ENCODE measurements at places on chromosomes 2 and 18.

GRCh38 chr2:222256250-222256649, 42.5 kb downstream of the PAX3 start:
- DNase-seq, result no peak

- no peak for DNase-seq
These were observed 386.7 kb downstream of the TGIF1 start for GRCh38 chr18:3836483-3837335.

DNA sequence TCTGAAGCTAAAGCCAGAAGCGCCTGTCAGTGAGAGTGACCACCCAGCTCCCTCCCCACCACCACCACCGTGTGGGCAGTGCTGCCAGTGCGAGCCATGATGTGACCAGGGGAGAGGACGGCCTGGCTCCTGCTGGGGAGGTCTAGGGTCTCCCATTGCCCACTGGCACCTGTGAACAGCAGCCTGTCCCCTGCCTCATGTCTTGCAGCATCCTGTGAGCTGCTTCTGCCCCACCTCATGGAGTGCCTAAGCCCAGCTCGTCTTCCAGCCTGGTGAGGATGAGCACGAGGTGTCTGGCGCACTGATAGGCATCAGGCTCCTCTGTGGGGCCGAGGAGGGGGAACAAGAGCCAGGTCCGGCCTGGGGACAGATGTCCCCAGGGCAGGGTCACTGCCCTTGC, 61.4 kb downstream of the FAM168B start:
- no peak for DNase-seq

- DNase-seq, result peak; percentile 38
These were observed 63.3 kb downstream of the BOD1L2 start for GRCh38 chr18:57210107-57210715.

DNA sequence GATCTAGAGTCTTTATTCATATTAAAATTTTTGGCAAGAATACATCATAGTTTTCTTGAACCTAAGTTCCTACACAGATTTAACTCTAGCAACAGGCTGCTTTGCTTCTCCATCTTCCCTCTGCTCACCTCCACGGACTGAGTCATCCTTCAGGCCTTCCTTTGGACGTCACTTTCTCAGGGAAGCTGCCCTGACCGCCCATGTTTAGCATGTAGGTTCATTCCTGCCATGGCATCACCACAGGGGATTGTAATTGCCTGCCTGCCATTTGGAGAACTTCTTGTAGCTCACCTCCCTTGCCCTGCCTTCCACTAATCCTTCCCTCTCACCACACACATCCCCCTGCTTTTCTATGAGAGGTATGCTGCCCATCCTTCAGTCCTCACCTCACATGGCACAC, 43.9 kb upstream of the B3GNT2 start:
- DNase-seq, result no peak

- peak; percentile 57 for DNase-seq
These were observed 92.9 kb downstream of the MREG start for GRCh38 chr2:215920244-215921100.

- DNase-seq, result no peak
These were observed 398.7 kb downstream of the DSEL start for GRCh38 chr18:67117804-67118203.

DNA sequence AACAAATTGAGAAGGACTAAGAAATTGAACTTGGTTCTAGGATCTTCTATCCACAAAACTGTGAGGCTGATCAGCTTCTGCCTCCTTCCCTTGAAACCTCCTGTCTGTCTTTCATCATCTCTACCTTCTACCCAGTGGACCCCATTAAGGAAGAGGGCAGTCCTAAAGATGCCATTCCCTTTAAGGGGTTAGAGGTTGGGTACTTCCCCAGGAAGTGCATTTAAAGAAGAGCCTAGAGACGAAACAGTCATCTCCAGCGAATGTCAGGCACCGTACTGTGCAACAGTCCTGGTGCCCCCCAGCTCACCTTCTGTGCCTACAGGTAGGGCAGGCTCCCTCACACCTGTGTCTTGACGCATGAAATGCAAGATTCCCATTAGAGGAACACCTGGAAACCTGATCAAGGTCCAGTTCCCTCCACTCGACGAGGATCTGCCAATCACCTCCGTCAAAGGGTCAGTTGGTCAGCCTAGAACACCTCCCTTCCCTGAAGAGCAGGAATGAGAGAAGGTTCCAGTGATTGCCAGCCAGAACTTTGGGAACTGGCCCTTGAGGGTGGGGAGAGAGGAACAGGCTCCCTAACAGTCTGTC, 20.9 kb downstream of the LOXHD1 start:
- no peak for DNase-seq

DNA sequence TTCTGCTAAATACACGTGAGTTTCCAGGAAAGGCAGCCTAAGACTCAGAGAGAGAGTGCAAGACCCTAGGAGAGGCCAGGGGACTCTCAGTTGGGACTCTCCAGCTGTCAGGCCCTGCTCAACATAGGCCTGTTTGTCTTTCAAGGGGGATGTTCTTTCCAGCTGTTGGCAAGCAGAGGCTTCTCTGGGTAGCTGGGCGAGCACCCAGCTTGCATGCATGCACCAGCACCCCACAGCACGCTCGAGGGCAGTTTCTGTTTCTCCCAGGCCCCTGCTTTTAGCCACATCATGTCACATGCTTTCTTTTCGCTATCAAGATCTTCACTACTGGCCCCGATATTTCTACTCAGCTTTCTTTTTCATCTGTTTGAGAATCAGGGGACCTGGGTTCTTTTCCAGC, 479.3 kb upstream of the HS6ST1 start:
- DNase-seq, result no peak

- DNase-seq, result no peak
These were observed 223.1 kb downstream of the GLI2 start for GRCh38 chr2:120958623-120959366.

GRCh38 chr18:24669502-24669901, 209.1 kb downstream of the HRH4 start:
- DNase-seq, result no peak

GRCh38 chr2:134078354-134078753, 175.5 kb upstream of the MGAT5 start:
- DNase-seq, result no peak

- DNase-seq, result no peak
These were observed 1.1 kb downstream of the TMEM169 start for GRCh38 chr2:216082805-216083204.

DNA sequence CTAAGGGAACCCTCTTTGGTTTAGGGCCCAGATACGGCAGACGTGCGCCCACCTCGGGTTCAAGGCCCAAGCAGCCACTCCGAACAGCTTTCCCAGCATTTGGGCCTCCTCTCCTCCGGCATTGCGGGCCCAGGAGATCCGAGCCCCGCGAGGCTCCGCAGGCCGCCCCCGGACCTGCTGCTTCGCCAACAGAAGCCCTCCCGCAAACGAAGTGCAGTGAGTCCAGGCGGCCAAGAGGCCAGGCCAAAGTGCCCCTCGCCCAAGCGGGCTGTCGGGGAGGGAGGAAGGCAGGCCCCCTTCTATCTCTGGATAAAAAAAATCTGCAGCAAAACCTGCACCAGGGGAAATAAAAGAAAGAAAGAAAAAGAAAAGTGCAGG, 6.0 kb downstream of the EN1 start:
- DNase-seq, result no peak

DNA sequence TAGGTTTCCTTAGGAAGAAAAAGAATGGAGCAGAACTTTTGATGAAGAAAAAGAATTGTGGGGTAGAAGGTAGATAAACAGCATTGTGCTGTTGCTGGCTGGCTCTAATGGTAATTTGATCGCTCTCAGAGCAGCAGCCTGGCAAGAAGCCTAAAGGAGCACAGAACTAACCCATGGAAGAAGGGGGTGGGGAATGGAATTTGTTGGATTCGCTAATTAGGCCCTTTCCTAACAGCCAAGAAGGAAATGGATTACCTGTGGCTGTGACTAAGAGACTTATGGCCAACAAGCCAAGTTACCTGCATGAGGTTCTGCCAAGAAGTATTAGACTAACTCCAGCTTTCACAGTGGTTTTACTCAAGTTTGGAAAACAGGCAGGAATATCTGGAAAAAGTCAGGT, 210.6 kb downstream of the IKZF2 start:
- no peak for DNase-seq

- no peak for DNase-seq
These were observed 24.3 kb upstream of the RESP18 start for GRCh38 chr2:219356834-219357233.

DNA sequence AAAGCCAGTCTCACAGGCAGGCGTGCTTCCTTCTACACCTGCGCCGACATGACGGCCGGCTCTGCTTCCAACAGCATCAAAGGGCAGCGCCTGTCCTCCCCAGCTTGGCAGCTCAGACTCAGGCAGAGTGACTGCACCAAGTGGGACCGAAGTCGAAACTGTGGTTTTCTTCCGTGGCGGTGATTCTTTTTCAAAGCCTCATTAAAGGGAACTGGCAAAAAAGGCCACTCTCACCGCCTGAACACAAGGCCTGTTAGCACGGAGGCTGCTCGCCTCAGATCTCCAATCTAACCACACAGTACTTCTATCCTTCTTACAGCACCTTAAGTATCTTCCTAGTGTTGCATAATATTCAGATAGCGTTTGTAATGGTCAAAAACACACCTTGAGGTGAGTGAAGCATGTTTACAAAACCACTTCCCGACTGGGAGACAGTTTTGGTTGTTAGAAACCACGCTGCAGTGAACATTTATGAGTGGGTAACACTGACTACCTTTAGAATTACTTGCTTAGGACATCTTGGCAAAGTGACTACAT, 236.4 kb downstream of the HDAC4 start:
- no peak for DNase-seq

DNA sequence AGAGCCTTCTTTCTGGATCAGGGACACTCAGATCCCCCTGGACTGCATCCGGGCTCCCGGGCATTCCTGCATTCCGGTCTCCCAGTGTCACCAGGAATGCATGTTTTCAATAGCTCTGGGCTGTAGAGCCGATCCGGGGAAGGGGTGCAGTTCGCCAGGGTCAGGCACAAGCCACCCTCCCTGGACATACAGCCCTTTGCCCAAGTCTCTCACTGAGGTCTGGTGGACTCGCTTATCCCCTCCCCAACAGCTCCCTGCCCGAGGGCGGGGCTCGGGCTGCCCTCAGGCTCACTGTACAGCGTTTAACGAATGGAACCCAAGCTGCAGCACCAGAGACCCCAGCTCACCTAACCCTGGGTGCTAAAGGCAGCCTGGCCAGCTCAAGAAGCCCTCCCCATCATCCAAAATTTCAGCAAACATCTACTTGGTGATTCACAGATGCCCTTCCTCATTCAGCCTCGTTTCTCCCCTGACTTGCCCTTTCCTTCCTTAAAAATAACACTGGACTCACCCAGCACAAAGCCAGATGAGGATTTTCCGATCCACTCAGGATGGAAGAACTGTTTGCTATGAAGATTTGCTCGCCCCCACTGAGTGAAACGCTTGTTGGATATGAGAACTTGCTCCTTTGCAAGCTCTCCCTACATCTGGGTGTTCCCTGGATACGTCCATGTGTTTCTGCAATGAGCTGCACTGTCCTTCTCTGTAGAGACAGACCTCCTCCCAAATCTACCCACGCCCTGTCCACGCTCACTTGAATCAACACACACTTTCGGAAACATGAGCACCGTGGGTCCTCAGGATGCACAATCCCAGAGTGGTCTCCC, 58.1 kb downstream of the PXDN start:
- DNase-seq, result no peak

DNA sequence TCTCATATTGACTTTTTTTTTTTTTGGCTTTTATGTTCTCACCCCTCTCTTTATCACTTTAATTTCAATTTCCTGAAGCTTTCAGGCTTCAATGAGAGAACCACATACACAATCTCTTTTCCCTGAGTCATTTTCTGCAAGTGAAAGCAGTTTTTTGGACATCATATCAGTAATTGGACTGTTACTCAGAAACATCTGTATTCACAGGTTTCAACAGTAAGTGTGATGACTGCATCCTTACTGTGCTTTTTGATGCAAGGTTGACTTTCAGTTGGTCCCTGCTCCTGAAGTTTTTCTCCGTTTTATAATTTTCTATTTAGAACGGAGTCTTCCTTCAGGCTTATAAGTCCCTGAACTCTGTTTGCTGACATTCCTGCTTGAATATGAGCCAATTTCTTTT, 70.5 kb upstream of the CCBE1 start:
- no peak for DNase-seq

DNA sequence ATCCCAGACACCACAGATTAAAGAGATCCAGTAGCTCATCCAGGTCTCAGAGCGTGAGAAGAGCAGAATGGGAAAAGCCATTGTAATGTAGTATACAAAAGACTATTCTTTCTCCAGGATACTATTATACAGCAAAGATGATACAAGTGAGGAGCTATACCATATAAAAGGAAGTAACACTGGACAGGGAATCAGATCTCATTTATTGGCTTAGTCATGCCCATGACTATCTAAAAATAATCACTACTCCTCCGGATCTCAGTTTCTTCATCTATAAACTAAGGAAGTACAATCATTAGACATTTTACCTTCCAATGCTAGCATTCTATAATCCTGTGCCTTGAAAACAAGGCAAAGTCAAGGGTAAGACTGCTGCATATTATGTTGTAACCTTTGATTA, 19.4 kb downstream of the KRCC1 start:
- DNase-seq, result no peak

DNA sequence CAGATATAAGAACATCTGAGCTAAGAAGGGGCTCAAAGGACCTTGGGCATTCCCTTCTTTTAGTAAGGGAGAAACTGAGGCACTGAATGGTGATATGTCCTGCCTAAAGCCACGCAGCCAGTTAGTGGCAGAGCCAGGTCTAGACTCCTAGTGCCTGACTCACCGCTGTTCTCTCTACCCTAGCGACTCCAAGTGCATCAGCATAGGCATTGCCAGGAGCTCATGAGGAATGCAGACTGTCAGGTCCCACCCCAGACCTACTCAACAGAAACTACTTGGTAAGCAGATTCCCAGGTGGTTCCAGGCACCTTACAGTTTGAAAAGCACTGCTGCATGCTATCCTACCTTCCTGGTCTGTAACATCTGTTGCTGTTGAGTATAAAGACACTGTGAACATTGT, 158.9 kb downstream of the MSH2 start:
- DNase-seq, result no peak

DNA sequence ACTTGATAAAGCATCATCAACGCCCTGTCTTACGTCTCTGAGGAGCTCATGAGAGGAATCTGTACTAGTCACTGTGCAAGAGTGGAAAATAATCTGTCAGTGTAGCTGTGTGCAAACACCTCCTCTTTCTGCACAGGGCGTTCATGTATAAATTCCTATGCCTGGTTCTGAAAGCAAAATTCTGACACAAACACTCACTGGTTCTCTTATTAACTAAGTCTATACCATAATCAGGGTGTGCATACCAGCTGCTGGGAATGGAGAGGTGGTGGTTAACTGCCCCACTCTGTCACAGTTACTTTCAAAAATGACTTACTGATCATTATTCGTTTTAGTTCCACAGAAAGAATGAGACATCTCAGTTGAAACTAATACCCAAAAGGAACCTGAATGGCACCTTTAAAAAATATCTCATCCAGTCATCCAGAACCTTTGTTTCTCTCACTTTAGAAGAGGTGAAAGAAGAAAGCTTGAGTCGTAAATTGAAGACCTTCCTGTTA, 35.7 kb downstream of the STK39 start:
- DNase-seq, result no peak

GRCh38 chr2:206218156-206218555, 56.3 kb upstream of the ZDBF2 start:
- no peak for DNase-seq

- DNase-seq, result no peak
These were observed 185.1 kb downstream of the TCF4 start for GRCh38 chr18:55402731-55403405.

All from AG09309 (cell line).